ENCODE measurements at places on chromosomes 7 and 10.

- no peak for DNase-seq
Observed at GRCh38 chr7:104758504-104758903, 255.5 kb upstream of the KMT2E start.

GRCh38 chr7:50197549-50197948 lies 104.5 kb upstream of the ZPBP start:
- peak; percentile 60 for DNase-seq

DNA sequence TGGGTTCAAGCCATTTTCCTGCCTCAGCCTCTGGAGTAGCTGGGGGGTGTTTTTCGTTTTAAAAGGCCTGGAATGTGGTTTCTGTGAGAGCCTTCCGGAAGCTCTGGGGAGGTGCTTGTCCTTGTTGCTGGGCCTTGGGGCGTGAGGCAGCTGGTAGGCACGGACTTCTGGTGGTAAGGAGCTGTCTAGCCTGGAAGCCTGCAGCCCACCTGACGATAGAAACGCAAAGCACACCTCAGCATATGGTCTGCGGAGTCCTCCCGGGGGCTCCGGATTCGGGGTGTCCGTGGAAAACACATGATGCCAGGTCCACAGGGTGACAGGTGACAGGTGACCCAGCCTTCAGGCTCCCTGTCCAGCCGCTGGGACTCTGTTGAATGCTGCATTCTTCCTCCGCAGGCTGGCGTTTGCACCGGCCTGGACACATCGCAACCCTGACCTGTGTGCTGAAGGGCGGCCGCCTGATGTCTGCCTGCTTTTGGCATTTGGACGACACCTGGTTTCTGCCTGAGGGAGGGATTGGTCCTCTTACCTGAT lies 37.3 kb downstream of the INPP5A start:
- DNase-seq, result no peak

GRCh38 chr10:83233691-83234090 lies 905.6 kb upstream of the GHITM start:
- no peak for DNase-seq

DNA sequence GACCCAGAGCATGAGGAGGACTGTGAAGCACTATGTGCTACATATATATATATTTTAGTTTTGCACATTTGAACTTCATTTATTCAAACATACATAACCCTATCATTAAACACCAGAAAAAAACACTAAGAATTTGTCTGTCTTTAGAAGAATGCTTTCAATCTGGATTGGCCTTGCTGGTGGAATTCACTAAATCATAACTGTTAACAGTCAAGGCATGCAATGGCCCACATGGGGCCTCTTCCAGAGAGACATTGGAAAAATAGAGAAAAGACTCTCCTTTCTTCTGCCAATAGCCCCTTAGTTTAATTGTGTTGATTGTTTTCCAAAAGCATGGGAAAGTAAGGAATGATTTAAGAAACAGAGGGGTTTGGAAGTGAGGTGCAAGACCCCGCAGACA lies 77.9 kb downstream of the MRPL32 start:
- no peak for DNase-seq

DNA sequence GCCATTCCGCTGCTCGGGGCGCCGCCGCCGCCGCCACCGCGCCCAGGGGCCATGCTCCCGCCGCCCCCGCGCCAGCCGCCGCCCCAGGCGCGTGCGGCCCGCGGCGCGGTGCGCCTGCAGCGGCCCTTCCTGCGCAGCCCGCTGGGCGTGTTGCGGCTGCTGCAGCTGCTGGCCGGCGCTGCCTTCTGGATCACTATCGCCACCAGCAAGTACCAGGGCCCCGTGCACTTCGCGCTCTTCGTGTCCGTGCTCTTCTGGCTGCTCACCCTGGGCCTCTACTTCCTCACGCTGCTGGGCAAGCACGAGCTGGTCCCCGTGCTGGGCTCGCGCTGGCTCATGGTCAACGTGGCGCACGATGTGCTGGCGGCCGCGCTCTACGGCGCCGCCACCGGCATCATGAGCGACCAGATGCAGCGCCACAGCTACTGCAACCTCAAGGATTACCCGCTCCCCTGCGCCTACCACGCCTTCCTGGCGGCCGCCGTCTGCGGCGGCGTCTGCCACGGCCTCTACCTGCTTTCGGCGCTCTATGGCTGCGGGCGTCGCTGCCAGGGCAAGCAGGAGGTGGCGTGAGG lies 383 bp downstream of the MARVELD1 start:
- DNase-seq, result no peak

DNA sequence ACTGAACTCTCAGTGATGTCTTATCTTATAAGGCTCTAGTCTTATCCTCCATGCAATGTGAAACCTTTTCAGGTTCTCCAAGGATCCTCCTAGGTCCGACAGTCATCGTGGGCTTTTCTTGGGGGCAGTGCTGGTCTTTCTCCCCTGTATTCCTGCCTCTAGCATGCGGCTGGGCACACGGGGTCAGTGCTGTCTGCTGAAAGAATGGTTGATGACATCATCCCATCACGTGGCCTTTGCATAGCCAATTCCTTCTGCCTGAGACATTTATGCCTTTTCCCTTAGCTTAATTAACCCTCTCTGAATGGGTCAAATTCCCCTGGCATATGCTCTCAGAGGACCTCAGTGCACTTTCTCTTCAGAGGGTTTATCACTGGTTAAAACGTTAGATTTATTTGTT lies 27.0 kb upstream of the KCNK18 start:
- no peak for DNase-seq

DNA sequence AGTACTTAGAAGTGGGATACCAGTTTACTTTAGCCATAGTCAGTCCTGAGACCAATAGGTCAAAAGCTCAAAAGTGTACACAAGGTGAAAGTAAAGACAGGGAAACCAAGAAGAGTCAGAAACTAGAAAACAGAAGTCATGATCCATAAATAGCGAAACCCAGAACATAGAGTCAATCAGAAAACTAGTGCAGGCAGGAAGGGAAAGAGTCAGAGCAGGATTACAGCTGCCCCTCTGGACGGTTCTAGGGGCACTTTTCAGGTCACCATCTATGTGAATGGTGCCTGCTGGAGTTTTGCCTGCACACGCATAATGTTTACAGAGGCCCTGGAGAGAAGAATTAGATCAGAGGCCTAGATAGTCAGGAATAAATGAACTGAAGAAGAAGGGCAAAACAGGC lies 22.4 kb upstream of the DMTF1 start:
- no peak for DNase-seq

- no peak for DNase-seq
Observed at GRCh38 chr10:100775386-100775785, 30.0 kb downstream of the PAX2 start.

GRCh38 chr10:30581779-30582380 lies 47.7 kb downstream of the LYZL2 start:
- DNase-seq, result no peak

GRCh38 chr7:72405871-72406270 lies 6.3 kb downstream of the CALN1 start:
- DNase-seq, result no peak

- DNase-seq, result no peak
Observed at GRCh38 chr10:8181496-8182157, 127.1 kb downstream of the GATA3 start.

DNA sequence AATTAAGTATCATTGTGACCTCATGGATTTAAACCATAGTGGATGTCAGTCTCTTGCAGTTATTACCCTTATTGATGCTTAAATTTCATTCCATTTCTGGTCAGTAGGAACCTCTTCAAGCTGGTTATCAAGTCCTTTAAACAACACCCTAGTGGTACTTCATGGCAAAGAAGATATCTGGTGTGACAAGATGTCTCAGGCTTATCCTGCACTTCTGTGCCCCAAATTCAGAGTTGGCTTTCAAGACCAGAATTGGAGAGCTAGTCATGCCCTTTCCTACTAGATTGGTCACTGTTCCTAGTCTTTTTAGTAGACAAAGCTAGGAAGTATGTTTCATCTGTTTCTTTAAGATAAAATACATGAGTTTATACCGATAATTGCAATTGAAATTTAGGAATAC lies 54.9 kb downstream of the KMT2E start:
- no peak for DNase-seq

Data from activated CD8-positive, alpha-beta memory T cell treated with anti-CD3 and anti-CD28 coated beads for 4 hours (primary cell).